D341Med (cell line): ENCODE measurements at places on chromosomes 3 and 15.

GRCh38 chr3:24270204-24270691 is 224.4 kb downstream of the THRB start:
- no peak for DNase-seq

- peak; percentile 57 for DNase-seq
These were observed 783 bp downstream of the RNF168 start for GRCh38 chr3:196502775-196503195.

- DNase-seq: no peak
These were observed 903 bp upstream of the ZSCAN2 start for GRCh38 chr15:84599906-84600305.

DNA sequence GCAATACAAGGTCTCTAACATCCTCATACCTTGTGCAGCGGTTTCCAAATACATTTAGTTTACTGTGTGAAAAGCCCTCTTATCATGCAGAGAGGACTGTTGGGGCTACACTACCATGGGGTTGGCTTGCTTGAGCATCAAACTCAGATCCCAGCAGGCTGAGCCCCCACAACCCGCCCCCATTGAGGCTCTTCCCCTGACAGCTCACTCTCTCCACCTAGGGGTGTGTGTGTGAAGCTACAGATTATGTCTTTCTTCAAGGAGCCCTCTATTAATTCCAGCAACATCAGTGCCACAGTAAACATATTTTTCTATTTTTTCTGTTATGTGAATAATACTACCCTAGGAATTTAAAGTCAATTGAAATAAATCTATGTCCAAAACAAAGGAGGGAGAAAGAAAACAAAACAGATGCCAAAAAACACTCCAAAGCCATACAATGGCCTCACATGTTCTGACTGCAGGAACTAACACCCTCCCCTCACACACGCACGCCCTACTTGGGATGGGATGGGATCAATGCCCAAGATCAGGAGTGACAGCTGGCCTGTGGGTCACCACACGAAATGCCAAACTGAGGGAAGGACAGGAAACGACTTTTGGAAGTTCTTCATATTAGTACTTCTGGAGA is 14.7 kb downstream of the TM4SF4 start:
- DNase-seq: peak; percentile 69

DNA sequence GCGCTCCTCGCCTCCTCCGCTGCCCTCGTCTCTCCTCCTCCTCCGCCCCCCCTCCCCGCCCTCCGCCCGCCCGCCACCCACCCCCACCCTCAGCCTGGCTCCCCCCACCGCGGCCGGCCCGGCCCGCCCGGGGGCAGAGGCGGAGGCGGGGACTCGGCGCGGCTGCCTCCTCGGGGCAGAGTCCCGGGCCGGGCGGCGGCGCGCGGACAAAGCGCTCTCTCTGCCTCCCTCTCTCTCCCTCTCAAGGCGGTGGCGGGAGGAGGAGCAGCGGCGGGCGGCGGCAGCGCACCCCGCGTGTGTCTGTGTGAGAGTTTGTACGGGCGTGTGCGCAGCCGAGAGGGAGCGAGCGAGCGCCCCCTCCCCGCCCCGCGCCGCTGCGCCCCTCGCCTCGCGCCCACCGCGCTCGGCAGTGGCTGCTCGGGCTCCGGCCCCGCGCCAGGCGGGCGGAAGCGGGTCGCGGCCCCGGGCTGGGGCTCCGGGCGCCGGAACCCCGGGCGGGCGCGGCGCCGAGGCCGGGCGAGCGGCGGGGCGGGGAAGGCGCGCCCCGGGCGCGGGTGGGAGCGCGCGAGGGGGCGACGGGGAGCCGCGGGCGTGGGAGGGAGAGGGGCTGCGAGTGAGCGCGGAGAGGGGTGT is at the start of gene IGF2BP2:
IGF2BP2 (minus strand) TSS at position 37 of the 633 bp plus-strand sequence. CDS start 82 bp downstream, outside the sequence.
- DNase-seq: peak; percentile 79

GRCh38 chr3:63864008-63864964 is 619 bp downstream of the ATXN7 start:
- peak; percentile 87 for DNase-seq

- DNase-seq: no peak
These were observed 35.5 kb upstream of the CCR2 start for GRCh38 chr3:46318207-46318927.

- DNase-seq: no peak
These were observed 38.5 kb downstream of the ARPP21 start for GRCh38 chr3:35677797-35678196.

GRCh38 chr3:181637456-181637855 is 74.3 kb upstream of the SOX2 start:
- DNase-seq: no peak

DNA sequence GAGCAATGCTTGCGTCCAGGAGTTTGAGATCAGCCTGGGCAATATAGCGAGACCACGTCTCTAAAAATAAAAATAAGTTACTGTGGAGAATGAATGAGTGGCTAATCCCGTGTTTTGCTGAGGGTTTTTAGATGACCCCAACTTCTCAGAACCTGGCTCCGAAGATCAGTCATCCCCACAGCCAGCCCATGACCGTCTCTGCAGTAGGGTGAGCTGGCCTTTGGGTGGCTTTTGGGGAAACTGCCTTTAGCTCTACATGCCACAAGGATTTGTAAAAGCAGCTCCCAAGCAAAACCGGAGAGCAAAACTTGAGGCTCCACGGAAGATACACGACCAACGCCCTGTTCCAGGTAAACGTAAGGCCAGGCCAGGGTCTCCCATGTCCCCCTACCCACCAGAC is 39.2 kb upstream of the TFRC start:
- DNase-seq: no peak
